ENCODE measurements at places on chromosomes 5 and 9. TPM values are rescaled to one million over a fixed set of nuclear protein-coding genes. Genes with fewer than 3 reads are reported as not detected.

The SCGB3A1 gene
- not detected for total RNA-seq

The MFAP3 gene
- total RNA-seq = 25.5 TPM

The AJM1 gene
- 8.7 TPM for total RNA-seq

The SPATA9 gene
- total RNA-seq = not detected

The THBS4 gene
- 3.6 TPM for total RNA-seq

The ADAMTS6 gene
- total RNA-seq = 1.7 TPM

The SREK1IP1 gene
- total RNA-seq = 30.0 TPM

The AGTPBP1 gene
- total RNA-seq = 39.3 TPM

The ARL14EPL gene
- total RNA-seq = not detected

The REXO4 gene
- total RNA-seq = 19.7 TPM

The HEMGN gene
- 0.83 TPM for total RNA-seq

The ANKRD20A1 gene
- 3.6 TPM for total RNA-seq

The ZNF300 gene
- 0.33 TPM for total RNA-seq

The ADAMTS2 gene
- not detected for total RNA-seq

The MEIKIN gene
- 2.2 TPM for total RNA-seq

The IL13 gene
- total RNA-seq = 36.6 TPM

The CCDC192 gene
- not detected for total RNA-seq

The CAPSL gene
- total RNA-seq = not detected

The FIBCD1 gene
- not detected for total RNA-seq

The CTXN3 gene
- not detected for total RNA-seq

The DOCK8 gene
- total RNA-seq = 370 TPM

The TRIM36 gene
- 0.45 TPM for total RNA-seq

The SLCO6A1 gene
- not detected for total RNA-seq

The ENTPD2 gene
- 0.40 TPM for total RNA-seq

The OR1Q1 gene
- total RNA-seq = not detected

The BHMT2 gene
- not detected for total RNA-seq

The UBAC1 gene
- 28.1 TPM for total RNA-seq

The PCDHGB4 gene
- total RNA-seq = not detected

The ARAP3 gene
- total RNA-seq = 13.9 TPM

The GRIA1 gene
- not detected for total RNA-seq

The PCDHB11 gene
- total RNA-seq = not detected

The QSOX2 gene
- total RNA-seq = 12.4 TPM

The PFDN1 gene
- 52.3 TPM for total RNA-seq

The GPX8 gene
- not detected for total RNA-seq

The HK3 gene
- 0.33 TPM for total RNA-seq

The SLCO4C1 gene
- total RNA-seq = 3.6 TPM

The TMEM252 gene
- total RNA-seq = not detected

The TAF11L9 gene
- total RNA-seq = not detected

The PLPP7 gene
- total RNA-seq = not detected

The GRM6 gene
- total RNA-seq = not detected

The PCDHA1 gene
- not detected for total RNA-seq

The PTGES gene
- not detected for total RNA-seq

The DOCK2 gene
- 248 TPM for total RNA-seq

The OBP2B gene
- not detected for total RNA-seq

The PRR16 gene
- total RNA-seq = not detected

The SLC46A2 gene
- total RNA-seq = not detected

The LCN9 gene
- total RNA-seq = not detected

The TSLP gene
- total RNA-seq = 0.15 TPM

The RABL6 gene
- 96.2 TPM for total RNA-seq

The CDH9 gene
- not detected for total RNA-seq

The DND1 gene
- total RNA-seq = 2.2 TPM

The ANKRD34B gene
- total RNA-seq = not detected

The TMEM141 gene
- 39.6 TPM for total RNA-seq

The TAF11L5 gene
- not detected for total RNA-seq

The ABO gene
- total RNA-seq = 0.53 TPM
